ENCODE measurements at places on chromosomes 12 and 14.

GRCh38 chr14:79275292-79275655 is 936.0 kb downstream of the DIO2 start:
- no peak for DNase-seq

GRCh38 chr12:1459339-1459738 is 135.0 kb downstream of the FBXL14 start:
- DNase-seq = no peak

DNA sequence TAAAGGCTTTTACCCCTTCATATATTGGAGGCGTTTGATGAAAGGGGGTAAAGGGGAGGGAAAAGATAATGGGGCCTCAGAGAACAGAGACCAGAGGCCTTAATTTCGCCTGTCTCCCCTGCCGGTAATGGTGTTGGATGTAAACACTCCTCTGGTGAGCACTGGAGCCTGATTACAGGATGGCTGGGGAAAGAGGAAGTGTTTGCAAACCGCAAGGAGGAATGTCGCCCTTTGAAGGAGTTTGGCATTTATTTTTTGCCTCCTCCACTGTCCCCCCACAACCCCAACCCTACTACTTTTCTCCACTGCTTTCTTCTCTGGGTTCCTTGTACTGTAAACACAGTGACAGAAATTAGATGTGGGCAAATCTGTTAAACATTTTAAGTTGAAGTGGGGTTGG is 211.9 kb upstream of the TBX3 start:
- DNase-seq = peak; percentile 74

GRCh38 chr12:19572920-19573558 is 133.7 kb downstream of the AEBP2 start:
- DNase-seq = peak; percentile 83

DNA sequence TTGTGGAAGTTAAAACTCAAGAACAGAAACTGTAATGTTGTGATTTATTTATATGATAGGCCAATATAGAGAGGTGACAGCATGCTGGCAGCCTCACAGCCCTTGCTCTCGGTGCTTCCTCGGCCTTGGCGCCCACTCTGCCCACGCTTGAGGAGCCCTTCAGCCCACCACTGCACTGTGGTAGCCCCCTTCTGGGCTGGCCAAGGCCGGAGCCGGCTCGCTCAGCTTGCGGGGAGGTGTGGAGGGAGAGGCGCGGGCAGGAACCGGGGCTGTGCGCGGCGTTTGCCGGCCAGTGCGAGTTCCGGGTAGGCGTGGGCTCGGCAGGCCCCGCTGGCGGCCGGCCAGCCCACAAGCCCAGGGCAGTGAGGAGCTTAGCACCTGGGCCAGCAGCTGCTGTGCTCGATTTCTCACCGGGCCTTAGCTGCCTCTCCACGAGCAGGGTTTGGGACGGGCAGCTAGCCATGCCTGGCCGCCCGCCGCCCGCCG is 65.8 kb upstream of the SLC8A3 start:
- DNase-seq = peak; percentile 56

GRCh38 chr12:108514468-108514972 is 557 bp upstream of the FICD start:
- DNase-seq = no peak

DNA sequence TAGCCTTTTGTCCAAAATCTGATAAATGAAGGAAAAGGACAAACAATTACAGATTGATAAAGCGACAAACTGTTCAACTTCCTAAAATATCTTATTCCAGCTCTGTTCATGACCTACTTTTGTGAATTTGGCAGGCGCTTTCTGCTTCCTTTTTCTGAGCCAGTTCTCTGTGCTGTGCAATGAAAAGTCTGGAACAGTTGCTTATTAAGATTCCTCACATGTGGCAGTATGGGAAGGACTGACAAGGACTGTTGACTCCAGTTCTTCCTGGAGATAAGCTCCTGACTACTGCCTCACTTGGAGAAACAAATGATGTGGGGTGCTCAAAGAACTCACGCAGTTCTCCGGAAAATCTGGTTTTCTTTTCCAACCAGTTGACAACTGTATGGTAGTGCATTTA is 58.3 kb upstream of the ANP32D start:
- no peak for DNase-seq

DNA sequence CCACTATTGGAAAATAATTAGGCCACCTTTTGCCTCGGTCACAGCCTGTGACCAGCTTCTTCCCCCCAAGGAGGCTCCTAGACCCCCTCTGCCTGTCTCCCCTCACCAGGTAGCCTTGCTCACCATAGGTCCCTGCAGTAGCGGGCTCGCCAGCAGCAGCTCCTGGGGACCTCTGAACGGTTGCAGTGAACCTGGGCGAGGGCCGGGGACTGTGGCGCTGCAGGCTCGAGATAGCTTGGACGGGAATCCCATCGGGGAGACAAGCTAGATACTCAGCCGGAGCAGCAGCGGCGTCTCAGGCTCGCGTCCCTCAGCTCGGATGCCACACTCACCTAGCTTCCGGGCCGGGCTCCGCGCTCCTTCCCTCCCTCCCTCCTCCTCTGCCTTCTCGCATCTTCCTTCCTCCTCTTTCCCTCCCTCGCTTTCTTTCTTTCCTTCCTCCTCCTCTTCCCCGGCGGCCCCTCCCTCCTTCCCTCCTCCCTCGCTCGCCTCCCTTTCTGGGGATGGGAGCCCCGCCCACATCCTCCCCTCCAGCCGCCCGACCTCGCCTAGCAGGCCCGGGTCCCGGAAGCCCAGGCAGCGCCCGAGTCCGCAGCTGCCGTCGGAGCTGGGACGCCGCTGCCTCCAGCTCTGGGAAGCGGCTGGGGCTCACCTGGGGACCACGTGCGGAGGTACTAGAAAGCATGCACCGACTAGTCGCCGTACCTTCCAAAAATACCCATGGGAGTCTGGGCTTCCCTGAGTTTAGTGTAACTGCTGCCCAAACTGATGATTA is at the start of gene BMP4:
TSS of gene BMP4 (minus strand) at position 399 of the 775 bp plus-strand sequence. CDS start 4,603 bp downstream, outside the sequence.
- DNase-seq = peak; percentile 30

DNA sequence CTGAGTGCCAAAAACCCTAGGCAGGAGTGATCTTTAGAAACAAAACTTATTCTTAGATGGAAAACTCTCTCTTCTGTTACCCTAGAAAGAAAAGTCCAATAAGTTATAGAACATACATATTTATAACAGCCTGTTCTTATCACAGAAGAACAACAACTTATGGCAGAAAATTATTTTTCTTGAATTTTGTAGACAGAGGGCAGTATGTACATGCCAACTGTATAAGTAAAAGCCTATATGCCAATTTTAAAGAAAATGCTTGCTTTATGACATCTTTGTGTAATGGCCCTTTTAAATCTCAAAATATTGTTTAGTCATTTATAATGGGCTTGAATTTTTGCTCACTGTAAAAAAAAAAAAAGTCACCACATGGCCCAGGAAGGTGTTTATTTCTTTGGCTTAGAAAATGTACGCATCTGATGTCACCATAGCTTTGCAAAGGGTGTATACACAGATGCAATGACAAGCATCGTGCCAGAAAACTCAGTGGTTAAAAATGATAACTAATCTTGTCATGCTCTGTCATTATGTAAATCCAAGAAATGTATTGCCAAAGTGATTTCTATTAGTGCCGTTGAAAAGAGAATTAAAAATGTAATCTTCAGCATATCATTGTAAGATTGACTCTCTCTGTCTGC is 38.3 kb upstream of the GRIP1 start:
- DNase-seq = no peak

DNA sequence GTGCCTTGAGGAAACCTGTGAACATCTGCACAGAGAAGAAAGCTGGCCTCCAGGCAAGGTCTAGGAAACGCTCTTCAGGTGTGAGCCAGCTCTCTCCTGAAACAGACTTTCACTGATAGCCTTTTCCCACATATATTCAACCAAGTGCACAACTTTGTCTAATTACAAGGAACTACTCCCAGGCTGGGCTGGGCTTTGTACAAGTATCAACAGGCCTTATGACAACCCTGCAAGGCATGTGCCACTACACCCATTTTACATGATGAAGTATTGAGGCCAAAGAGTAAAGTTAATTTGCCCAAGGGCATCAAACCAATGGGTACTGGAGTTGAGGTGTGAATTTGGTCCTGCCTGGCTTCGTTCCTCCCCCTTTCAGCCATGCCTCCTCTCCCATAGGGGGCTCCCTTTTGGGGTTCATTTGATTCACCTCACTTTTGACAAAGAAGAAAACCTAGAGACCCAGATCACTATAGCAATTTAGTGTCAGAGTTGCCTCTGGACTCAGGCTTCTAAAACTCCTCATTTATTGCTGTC is 2.1 kb downstream of the CSRP2 start:
- DNase-seq = no peak

GRCh38 chr14:61838661-61839245 is 76.5 kb downstream of the SNAPC1 start:
- DNase-seq = no peak

GRCh38 chr12:54032627-54033100 is at the start of gene HOXC5:
HOXC5 (plus strand) TSS chr12:54033050; CDS start chr12:54033123, 73 bp downstream.
- DNase-seq = peak; percentile 97
